Activated T-helper 2 cell treated with anti-CD3 and anti-CD28 coated beads, Interferon-gamma antibody, Interleukin-2, Interleukin-4, amounts not matched to agents 10 μg/mL and 5 μg/mL and 100 μg/mL, durations not matched to agents 14 hours and 24 hours and 36 hours (primary cell): ENCODE measurements at places on chromosomes 3 and 15. TPM values are rescaled to one million over a fixed set of nuclear protein-coding genes. Genes with fewer than 3 reads are reported as not detected.

TTC23 gene
- total RNA-seq, result 3.3 and 3.9 TPM in 2 replicates

SKOR1 gene
- total RNA-seq, result 0.09 and 0.21 TPM in 2 replicates

CTXND1 gene
- total RNA-seq, result not detected in 2 replicates

- no peak overlapping the region for H3K4me3 ChIP-seq
- H3K27ac ChIP-seq, result no peak overlapping the region
- no peak for DNase-seq
- peaks cover 59% of the 10 kb centered on the region for H3K36me3 ChIP-seq
- no peaks in the 10 kb centered on the region for H3K27me3 ChIP-seq
- peaks cover 54% of the 10 kb centered on the region for H3K4me1 ChIP-seq
Observed at GRCh38 chr3:17075907-17076306, 191.2 kb downstream of the PLCL2 start.

GRCh38 chr3:157134620-157135191, 25.2 kb downstream of the CCNL1 start:
- peaks cover 14% of the 10 kb centered on the region for H3K36me3 ChIP-seq
